ENCODE measurements at places on chromosomes 11 and 22.

DNA sequence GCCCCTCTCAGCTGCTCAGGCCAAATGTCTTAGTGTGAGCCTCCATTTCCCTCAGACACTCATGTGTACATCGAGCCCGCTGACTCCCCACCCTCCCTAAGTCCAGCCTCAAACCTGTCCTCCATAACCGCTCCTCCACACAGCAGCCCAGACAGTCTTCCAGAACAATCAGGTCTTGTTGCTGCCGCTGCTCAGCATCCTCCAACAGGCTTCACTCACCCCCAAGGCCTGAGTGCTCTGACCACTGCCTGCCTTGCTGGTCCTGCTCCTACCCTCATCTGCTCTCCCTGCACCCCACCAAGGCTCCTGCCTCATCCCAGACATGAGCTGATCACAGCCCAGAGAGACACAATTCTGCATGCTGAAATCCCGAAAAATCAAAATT is 17.1 kb downstream of the PSMD13 start:
- DNase-seq: no peak

- DNase-seq: no peak
Observed at GRCh38 chr11:126053415-126054286, 9.0 kb downstream of the CDON start.

GRCh38 chr22:33851240-33851639 is 69.0 kb downstream of the LARGE1 start:
- no peak for DNase-seq

- DNase-seq: no peak
Observed at GRCh38 chr11:94521684-94522083, 9.4 kb downstream of the C11orf97 start.

DNA sequence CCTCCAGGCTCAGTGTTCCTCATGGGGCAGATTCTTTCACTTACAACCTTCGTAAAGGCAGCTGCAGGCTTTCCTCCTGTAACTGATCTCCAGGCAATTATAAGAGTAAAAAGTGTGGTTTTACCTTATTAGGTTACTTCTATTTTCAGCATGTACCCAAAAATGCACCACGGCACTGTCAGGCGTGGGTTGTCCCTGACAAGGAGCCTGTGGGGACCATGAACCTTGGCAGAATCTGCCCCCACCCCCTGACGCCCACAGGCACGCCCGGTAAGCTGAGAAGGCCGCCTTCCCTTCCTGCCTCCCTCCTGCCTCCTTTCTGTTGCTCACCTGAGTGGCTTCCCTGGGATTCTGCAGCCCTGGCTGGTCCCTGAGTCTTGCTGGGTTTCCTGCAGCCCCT is 1383.3 kb downstream of the TBC1D22A start:
- no peak for DNase-seq

DNA sequence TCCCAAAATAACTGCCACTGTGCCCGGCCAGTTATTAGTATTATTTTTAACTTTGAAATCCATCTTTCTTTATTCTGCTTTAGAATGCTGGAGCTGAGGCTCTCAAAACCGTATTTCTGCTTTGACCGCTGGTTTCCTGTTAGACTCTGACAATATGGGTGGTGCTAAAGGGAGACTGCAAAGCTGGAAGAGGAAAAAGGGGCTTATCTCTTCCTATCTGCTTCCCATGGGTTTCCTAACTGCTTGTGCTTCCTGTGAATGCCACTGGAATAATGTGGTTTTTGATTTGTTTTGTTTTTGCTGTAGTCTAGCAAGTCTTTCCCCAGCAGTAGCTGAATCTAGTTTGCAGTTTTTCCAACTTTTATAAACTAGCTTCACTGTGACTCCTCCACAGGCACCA is 43.6 kb downstream of the XRRA1 start:
- no peak for DNase-seq

DNA sequence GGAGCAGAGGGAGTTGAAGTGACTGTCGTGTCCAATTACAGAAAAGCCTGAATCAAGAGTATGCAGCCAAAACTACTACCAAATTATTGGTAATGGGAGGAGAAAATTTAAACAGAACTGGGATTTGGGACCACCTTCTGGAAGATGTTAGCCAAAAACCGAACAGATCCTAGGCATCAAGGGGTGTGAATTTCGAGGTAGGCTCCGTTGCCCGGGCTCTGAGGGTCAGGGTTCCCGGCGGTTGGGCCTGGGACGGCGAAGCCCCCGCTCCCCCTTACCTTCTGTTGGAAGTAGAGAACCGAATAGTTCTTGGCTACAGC is 313 bp downstream of the PRCP start:
- no peak for DNase-seq

DNA sequence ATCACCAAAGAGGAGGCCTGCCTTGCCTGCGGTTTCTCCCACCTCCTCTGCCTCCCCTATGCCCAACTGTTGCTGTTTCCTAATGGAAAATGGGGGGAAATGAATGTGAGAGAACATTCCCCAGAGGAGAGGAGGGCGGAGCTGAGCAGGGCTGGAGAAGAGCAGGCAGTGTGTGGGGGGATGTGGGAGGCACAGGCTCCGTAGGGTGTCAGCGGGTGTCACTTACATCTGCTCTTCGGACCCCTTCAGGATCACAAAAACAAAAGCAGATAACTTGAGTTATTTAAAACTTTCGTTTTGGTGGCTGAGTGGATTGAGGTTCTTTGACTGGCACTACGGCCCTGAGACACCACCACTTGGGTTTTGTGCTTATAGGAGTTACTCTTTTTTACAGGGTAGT is 93.8 kb downstream of the CEP164 start:
- no peak for DNase-seq

DNA sequence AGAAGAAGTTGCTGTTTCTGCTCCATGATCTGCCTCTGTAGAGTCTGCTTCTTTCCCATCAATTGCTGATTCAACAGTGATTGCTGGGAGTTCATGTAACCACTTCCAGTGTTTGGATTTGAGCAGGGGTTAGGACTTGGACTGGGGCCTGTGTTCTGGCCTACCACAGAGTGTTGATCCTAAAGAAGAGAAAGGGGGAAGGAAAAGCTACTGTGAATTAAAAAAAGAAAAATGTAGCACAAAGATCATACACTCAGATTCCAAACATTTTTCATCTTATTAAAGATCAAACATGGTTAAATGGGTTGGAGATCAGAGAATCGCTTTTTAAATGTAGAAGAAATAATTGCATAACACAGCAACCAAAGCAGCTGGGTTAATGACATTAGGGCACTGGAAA is 67.6 kb upstream of the MTMR2 start:
- DNase-seq: no peak

- no peak for DNase-seq
Observed at GRCh38 chr11:20362481-20362880, 1.0 kb upstream of the HTATIP2 start.

DNA sequence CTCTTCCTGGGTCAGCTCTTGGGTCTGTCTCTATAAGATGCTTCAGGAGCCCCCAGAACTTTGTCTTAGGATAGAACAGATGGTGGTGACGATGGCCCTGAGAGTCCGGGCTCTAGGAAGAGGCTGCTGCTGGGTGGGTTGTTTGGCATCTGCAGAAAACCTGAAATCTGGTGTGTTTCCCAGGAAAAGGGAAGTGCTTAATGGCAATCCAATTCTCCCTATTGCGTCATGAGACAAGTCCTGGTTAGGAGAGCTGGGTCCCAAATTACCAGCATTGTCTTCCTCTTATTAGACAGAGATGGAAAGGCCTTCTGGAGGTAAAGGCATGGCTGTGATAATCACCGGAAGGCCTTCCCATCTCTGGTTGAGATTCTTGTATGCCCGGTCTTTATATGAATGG is 48.9 kb upstream of the GRAMD1B start:
- no peak for DNase-seq

- no peak for DNase-seq
Observed at GRCh38 chr11:19561011-19561410, 151.6 kb upstream of the NAV2 start.

Data from activated CD4-positive, CD25-positive, alpha-beta regulatory T cell (primary cell).